ENCODE measurements at places on chromosomes 7 and 10.

DNA sequence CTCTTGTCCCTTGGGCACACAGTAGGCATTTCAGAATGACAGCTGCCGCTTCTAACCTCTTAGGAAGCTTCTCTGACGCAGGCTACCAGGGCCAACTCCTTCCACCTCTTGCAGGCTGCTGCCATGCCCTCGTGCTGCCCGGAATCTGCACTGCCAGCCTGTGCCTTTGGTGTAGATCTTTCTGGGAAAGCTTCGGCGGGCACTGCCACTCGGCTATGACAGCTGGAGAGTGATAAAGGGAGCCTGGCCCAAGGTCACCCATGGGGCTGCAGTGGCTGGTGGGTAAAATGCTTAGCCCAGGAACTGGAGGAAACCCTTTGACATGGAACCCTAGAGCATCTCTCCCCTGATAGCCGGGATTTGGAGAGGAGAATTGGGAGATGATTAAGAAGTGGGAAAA is 78.0 kb upstream of the C1QL3 start:
- DNase-seq = no peak

DNA sequence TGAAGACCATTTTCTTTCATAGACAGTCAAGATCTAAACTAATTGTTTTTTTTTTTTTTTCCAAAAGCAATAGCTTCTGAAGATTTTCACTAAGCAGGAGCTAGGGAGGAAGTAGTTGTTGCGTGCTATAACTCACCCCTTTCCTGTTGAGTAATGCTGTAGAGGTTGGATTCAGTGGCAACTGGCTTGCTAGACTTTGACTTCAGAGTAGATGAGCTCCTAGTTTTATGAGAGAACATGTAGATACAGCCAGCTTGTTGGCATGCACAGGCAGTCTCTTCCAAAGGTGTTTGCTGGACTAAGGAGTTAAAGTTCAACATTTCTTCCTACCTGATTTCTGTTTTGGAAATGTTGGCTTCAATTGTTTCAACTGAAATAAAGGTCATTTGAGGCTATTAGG is 66.2 kb upstream of the MXI1 start:
- DNase-seq = peak; percentile 23

GRCh38 chr10:44980309-44981171 is 1.9 kb upstream of the DEPP1 start:
- DNase-seq = no peak

GRCh38 chr10:31075434-31075833 is 43.8 kb upstream of the ZNF438 start:
- no peak for DNase-seq

DNA sequence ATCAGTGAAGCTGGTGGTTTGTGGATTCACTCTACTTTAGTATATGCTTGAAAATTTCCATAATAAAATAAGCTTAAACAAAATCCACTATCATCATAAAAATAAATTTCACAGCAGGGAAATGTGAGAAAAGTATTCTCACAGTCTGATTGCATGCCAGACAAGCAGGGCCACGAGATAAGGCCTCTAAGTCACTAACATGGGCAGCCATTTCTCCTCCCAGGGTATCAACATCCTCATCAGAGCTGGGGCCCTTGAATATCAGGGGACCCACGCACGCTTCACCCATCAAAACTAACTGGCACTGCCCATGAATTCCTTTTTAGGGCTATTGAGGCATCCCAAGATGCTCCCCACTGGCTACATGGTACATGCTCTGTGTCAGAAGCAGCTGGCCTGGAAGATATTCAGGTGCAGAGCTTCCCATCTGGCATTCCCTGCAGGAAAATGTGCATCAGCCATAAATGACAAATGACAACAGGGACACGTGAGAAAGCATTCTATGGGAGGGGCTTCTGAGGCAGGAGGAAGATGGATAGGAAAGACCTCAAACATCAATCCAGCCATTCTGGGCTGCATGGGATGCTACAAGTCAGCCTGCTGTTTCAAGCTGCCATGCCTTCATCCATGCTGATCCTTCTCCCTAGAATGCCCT is 17.4 kb downstream of the CCDC6 start:
- DNase-seq = no peak

DNA sequence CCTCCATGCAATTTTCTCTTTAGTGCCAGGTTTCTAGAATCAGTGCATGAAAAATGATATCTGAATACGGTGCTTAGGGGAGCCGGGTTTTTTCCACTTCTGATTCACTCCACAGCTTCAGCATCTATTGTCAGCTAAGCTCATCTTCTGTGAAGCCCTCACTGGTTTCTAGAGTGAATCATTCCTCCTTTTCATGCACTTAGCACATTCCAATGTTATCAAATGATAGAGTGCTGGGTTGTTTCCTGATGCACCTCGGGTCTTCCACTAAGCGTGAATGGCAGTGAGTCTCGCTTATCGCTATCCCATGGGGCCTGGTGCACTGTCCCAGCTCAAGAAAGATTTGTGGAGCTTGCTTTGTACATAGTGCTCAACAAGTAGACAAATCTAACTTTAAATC is 170.9 kb upstream of the RHEB start:
- DNase-seq = no peak

- no peak for DNase-seq
Observed at GRCh38 chr10:118551535-118552100, 43.8 kb downstream of the PRLHR start.

GRCh38 chr10:1289591-1289990 is 233.4 kb downstream of the WDR37 start:
- DNase-seq = no peak

GRCh38 chr10:30080161-30080560 is 20.8 kb upstream of the JCAD start:
- DNase-seq = no peak

- no peak for DNase-seq
Observed at GRCh38 chr10:78038105-78038504, 4.4 kb downstream of the RPS24 start.

- DNase-seq = no peak
Observed at GRCh38 chr7:23371654-23372053, 72.5 kb downstream of the MALSU1 start.

DNA sequence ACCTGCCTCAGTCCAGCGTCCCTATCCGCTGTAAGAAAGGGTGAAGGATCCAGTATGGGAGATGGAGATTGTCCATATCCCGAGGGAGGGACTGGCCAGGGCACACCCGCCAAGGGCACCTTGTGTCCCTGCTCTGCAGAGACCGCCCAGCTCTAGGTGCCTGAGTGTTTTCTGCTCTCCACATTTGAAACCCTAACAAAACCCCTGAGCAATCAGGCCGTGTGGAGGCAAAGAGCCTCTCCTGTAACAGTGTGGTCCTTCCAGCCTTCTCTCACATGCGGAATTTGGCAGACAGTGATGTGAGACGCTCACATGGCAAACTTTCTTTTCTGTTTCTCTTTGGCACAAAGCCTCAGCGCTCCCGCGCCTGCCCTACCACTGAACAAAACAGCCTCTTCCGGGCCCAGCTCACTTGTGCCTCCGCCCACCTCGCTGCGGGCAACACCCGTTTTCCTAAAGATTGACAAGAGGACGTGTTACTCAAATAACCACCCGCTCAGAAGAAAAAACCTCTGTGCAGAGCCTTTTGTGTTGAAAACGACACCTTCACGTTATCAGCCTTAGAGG is 514.8 kb downstream of the DNAJB6 start:
- peak; percentile 87 for DNase-seq

DNA sequence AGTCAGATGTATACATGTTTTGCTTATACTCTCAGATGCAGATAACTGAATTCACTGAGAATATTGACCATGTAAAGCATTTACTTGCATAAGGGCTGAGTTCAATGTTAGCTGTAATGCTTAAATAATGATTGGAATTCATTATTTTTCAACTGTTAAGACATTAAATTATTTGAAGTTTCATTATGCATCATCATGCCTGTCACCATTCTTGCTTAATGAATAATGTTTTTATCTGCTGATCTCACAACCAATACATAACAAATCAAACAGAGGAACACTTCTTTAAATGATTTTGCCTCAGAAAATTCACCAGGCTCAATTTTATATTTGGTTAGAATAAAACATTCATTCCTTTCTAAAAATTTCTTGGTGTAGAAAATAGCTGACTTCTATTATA is 233.4 kb downstream of the GPR37 start:
- no peak for DNase-seq

GRCh38 chr10:79229830-79230327 is 117.4 kb upstream of the PPIF start:
- DNase-seq = no peak

GRCh38 chr10:33952692-33953360 is 618.4 kb upstream of the NRP1 start:
- no peak for DNase-seq

DNA sequence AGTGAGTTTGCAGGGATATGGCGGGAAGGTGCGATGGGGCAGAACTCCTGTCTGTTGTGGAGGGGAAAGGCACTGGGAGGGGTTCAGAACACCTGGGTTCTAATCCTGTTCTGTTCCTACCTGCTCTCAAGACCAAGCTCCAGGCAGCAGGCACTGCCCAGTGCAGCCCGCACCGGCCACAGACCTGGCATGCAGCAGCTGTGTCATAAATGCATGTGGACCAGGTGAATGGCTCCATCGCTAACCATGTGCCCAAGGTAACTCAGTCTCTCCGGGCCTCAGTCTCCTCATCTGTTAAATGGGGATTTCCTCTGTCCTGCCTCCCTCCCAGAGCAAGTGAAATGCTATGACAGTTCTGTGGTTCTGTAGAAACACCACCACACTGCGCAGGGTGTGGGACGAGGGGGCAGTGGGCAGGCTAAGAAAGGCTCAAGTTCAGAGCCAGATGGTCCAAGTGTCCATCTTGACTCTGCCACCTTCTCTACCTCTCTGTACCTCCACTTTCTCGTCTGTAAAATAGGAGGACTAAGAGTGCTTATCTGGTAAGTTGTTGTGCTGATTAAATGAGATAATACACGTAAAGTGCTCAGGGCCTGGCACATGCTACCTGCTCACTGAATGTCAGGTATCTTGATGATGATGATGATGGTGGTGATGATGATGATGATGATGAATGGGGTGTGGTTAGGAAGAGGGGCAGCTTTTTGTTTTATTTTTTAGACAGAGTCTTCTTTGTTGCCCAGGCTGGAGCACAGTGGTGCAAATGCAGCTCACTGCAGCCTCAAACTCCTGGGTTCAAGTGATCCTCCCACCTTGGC is 22.9 kb downstream of the ATP6V1F start:
- DNase-seq = no peak

DNA sequence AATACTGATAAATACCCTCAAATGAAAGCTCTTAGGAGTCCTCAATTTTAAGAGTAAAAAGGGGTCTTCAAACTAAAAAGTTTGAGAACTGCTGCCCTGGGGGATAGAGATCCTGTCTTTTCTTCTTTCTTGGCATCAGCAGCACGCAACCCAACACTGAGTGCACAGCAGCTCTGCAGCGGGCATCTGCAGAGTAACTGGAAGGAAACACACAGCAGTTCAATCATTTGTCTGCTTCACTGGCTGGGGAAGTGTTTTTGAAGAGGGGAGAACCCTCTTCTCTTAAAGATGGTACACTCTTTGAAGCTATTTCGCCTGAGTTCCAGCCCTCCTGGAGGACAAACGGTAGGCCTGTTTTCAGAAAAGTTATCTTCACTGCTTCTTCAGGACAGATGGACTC is 193.6 kb downstream of the FGFR2 start:
- DNase-seq = no peak

DNA sequence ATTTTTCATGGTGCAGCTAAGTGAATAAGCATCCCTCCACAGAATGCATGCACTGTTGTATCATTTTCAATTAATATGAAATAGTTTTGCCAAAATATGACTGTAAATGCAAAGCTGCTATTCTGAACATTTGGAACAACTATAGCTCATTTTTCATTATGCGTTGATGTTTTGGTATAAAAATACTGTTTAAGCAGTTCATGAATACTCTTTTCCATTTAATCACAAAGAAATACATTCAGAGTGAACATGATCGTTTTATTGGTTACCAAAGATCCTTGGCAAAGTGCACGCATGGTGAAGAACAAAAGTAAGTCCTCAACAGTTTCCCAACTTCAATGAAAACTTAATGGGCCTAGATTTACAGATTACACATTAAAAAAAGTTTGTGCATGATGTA is 33.1 kb downstream of the SKIDA1 start:
- no peak for DNase-seq

DNA sequence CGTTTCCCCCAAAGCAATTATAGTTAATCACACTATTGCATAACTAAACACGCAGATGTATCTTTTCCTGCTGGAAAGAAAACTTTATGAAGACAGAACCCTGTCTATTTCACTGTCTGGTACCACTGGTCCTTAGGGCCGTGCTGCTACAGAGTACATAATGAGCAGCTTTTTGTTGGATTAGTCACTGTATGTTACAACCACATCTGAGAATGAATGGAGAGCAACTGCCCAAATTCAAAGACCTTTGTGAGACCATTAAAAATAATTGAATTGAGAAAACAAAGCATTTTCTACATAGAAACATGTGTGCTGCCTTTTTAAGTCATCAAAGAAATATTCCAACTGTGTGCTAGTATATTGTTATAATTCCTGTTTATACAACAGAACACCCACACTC is 111.3 kb upstream of the SORCS1 start:
- DNase-seq = no peak
